ENCODE measurements at places on chromosomes 4 and X.

DNA sequence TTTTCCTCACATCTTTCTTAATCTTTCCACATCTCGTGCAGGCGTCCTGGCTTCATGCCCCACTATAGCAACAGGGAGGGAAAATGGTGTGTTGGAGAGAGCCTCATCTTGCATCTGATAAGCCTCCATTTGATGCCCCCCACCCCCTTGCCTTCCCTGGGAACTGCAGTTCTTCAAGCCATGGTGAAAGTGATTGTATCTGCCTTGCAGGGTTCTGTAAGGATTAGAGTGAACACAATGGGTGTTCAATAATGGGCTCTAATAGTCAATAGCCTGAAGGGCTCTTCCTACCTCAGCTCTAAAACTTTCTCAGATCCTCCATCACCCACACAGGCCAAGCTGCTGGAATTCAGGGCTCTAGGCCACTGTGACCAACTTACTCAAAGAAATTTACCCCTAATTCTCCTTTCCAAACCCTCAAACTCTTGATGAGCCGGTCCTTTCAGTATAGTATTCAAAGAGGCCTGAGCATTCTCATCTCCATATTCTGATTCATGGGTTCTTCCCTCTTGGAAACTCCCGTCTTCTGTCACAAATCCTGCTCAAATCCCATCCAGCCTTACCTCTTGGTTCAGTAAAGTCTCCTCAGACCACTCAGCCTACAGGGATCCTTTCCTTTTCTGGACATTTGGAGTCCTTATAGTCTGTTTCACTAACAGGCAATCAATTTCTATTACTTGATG lies 128.3 kb upstream of the TRIM2 start:
- DNase-seq, result no peak

- DNase-seq, result no peak
Measured at GRCh38 chr4:6019316-6020263, 1.4 kb upstream of the C4orf50 start.

DNA sequence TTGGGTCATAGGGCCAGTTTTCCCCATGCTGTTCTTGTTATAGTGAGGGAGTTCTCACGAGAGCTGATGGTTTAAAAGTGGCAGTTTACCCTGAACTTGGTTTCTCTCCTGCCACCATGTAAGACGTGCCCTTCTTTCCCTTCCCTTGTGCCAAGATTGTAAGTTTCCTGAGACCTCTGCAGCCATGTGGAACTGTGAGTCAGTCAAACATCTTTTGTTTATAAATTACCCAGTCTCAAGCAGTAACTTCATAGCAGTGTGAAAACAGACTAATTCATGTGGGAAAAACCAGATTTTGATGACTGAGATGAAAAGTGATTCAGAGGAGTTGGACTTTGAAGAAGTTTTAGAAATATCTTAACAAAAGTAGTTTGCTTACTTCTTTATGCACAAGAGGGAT lies 101.4 kb downstream of the ARHGAP10 start:
- no peak for DNase-seq

- DNase-seq, result no peak
Measured at GRCh38 chr4:182809417-182810102, 107.6 kb downstream of the DCTD start.

- DNase-seq, result no peak
Measured at GRCh38 chrX:11180571-11180970, 69.4 kb downstream of the HCCS start.

DNA sequence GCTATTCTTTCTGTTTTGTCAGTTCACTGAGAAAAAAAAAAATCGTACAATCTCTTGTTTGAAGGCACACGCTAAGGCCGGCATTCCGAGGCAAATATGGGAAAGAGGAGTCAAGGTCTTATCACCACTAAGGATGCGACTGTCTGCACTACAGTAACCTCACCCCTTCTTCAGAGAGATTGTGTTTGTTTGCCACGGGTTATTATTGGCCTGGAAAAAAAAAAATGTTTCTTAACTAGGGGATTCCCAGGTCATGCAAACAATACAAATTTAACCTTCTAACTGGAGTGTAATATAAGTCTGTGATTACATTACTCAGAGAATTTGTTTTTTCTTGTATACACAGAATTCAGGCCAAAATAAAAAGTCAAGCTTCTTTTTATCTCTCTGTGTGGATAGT lies 168.3 kb downstream of the TMA16 start:
- DNase-seq, result no peak

DNA sequence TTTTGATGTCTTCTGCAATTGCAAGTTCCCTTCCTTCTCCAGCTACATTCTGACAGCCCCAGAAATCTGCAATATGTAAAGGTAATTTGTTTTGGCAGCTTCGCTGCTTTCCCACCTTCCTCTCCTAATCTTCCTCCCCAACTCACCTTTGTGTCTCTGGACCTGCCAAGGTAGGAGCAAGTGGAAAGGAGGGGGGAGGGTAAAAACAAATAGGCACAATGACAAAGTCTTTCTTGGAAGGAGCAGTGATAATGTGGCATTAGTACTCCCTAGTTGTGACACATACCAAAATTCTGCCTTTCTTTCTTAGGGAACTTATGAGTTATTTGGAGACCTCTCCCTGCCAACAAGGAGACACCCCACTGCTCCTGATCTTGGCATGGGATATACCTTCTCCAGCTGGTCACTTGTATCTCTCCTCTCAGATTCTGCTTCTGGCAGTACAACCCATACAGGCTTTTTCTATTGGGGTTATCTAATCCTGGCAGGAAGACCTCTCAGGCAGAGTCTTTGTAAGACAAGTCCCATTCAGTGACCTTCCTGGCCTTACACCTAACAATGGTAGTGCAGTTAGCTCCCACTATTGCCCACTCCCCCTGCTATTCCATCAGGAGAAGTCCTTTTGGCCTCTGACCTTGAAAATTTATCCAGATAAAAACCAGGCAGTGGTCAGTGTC lies 24.2 kb downstream of the F8 start:
- no peak for DNase-seq

DNA sequence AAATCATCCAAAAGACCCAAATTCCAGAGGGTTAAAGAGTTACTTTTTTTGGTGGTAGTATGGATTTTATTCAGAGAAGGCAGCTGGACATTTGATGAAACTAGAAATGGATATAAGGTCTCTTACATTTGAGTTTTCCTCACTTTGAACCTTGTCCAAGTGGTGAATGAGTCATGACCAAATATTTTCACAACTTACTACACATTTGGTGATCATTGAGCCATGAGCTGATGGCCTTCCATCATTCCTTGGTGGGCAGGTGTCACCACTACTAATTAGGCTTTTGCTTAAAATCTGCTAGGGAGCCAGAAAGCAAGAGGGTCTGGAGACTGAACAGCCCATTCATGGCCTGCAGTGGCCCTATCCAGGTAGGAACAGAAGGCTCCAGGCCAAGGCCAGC lies 620.2 kb upstream of the INTU start:
- DNase-seq, result no peak

DNA sequence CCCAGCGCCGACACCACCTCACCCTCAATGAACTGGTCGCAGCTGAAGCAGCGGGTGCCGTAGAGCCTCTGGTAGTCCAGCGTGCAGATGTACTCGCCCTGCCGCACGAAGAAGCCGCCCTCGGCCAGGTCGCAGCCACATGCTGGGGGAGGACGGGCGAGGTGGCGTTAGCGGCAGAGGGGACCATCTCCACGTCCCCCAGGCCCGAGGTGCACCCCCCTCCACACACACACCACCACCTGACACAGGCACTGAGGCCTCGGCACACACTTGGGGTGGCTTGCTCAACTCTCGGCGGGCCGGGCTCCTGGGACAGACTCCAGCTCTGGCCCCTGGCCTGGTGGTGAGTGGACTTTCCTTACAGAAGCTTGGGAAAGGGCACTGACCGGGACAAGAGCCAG lies 61.5 kb downstream of the ABLIM2 start:
- no peak for DNase-seq

DNA sequence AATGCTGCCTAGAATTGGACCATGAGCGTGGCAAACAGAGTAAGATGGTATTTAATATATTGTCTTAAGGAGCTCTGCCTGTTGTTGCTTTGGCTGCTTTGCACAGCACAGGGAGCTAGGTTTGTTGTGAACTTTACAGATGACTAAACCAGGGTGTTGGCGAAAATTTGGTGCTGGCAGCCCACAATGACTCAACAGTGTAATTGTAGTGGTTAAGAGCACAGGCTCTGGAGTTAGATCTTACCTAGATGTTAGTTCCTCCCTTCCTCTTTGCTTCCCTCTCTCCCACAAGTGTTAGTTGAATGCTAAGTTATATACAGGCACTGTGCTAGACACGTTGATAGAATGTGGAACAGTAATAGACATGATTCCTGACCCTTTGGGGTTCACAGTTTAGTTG lies 128.9 kb upstream of the TRPC5 start:
- DNase-seq, result no peak

Data from right lobe of liver (tissue), 6 donors.